ENCODE measurements at places on chromosomes 2 and 18.

GRCh38 chr2:44623622-44624351, 262.0 kb downstream of the CAMKMT start:
- no peak for DNase-seq

DNA sequence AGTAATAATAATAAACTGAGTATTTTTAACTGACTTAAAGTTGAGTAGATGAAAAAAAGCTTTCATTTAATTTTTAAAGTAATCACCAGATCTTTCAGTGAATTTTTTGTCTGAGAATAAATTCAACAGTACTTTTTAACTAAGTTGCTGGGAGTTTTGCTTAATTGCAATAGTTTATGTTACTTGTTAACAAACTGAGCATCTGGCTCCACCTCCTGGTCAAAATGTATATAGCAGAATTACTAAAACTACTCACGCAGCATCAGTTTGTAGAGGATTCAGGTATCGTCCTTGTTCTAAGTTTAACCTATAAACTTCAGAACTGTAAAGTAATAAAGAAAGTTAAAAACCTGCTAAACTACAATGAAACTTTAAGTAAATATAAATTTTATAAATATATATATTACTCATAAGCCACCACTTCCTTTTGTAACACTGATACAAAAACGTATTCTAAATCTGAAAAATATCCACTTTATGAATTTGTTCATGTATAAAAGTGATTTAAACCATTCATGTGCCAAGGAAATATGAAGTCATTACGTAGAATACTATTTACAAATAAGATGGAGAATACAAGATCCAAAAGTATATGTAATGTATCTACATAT, 21.3 kb downstream of the NOL10 start:
- DNase-seq, result peak; percentile 75

- DNase-seq, result no peak
Measured at GRCh38 chr2:43133336-43133707, 93.1 kb downstream of the ZFP36L2 start.

DNA sequence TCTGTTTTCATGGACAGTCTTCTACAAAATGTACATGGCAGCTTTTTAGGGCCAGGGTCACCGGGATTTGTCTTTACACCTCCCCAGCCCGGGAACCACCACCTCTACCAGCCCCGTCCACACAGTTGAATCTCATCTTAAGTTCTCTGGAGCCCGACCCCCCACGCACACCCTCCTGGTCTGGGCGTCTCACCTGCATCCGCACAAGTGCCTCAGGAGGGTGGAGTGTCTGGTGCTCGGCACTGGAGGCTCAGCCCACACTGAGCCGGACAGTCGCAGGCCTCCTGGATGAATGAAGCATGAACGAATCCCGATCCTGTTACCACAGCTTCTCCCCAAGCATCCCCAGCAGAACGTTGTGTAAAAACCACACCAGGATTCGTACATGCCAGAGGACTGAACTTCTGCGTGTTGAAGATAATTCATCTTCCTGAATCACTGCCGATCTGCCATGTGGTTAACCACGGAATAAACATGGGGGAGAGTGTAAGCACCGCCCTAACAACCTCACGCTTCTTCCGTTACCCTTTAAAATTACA, 162.0 kb downstream of the RTP5 start:
- DNase-seq, result peak; percentile 52

DNA sequence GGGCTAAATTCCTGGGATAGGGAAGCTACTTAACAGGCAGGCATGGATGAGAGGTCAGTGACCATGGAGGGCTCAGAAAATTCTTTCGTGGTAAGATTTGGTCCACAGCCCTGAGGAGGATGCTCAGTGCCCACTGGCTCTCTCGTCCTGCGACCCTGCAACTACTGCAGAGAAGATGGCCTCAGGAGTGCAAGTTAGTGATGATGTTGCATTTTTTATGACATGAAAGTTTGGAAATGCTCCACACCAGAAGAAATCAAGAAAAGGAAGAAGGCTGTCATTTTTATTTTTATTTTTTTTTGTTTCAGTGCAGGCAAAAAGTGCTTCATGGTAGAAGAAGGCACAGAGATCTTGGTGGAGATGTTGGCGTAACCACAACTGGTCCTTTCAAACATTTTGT, 238.6 kb upstream of the PARD3B start:
- DNase-seq, result no peak

DNA sequence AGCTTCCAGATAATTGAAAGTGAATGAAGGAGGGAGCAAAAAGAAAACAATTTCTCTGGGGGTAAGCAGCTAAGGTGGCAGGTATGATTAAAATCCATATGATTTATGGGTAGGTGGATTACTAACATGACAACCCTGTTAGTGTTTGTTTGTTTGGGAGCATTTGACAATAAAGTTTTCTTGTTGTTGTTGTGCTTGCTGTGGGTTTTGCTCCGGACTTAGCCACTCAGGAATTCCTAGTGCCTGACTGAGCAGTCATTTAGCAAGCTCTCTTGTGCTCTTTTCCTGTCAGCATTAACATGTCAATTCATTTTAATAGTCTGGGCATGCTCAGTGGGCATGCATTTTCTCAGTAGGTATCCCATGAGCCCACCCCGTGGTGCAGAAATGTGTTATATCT, 674.8 kb upstream of the ZEB2 start:
- DNase-seq, result no peak

DNA sequence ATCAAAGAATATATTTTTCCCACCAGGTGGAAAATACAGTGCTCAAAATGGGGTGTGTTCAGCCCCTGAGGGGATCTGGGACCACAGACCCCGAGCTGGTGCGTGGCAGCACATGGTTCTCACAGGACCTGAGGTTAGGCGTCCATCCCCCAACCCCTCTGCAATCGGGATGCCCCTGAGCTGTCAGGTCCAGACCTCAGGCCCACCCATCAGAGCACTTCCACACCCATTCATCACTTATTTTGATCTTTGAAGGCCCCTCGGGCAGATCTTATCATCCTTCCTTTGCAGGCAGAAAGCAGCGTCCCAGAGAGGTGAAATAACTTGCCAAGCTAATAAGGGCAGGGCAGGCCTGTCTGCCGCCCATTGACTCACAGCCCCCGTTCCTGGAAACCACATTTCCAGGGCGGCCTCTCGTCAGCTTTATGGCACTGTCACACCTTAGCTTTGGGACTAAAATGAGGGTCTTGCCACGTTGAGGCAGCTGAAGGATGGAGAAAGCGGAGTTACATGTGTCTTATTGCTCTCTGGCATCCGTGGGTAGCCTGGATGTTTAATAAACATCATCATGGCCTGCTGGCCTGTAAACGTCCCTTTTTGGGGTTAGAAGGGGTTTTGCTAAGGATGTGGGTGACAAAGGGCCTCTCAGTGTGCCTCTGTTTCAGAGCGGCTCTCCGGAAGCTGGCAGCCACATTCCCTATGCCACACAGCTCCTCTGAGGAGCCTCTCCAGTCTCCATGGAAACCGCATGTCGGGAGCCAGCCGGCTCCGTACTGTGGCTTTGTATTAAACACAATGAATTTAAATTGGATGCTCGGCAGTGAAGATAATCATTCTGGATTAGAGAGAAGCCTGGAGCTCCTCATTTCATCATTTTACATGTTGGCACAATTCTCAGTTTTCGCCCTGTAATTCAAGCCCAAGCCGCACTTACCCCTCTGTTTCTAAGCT, 58.3 kb upstream of the MAPRE3 start:
- DNase-seq, result no peak

DNA sequence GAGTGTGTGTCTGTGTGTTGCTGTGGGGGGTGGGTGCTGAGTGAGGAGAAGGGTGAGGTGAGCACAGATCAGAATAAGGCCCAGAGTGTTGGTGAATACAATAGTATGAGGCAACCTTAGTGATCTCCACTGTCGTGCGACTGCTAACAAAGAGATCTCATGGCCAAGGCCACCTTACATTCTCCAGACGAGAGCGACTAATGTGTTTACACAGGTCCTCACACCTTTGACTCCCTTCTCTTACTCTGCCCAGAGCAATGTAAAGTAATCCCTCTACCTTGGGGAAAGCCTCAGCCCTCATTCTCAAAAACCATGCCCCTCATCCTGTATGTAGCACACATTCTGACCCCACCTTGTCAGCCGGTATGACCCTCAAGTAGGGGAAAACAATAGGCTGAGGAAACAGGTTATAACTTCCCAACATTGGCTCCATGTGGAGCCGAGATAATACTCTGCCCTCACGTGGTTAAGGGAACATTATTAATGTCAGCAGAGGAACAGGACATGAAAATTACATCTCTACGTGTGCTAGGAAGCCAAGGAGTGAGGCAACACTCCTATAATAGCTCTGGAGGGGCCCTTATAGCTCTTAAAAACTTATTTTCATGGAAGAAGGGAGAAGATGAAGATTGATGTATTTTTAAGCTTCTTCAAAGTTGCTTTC, 323.0 kb upstream of the NT5C1B start:
- no peak for DNase-seq

DNA sequence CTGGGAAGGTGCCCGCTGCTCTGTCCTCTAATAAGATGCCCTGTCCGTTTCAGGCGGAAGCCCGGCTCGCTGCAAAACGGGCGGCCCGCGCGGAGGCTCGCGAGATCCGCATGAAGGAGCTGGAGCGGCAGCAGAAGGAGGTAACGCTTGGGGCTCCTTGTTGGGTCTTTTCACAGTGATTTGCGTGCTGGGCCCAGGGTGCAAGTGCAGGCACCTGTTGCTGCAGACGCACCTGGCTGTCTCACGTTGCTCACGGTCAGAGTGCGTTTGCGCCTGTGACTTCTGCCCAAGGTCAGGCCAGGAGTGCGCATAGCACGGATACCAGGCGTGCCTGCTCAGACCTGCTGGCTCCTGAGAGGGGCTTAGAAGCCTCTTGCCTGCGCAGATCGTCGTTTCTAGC, 81.1 kb downstream of the LRRFIP1 start:
- no peak for DNase-seq

Measured in activated CD4-positive, alpha-beta T cell treated with anti-CD3 and anti-CD28 coated beads, Interleukin-2, Interleukin-4, amounts not matched to agents 100 ng/mL and 50 ng/mL, durations not matched to agents 16 hours and 8 hours (primary cell).